ENCODE measurements at places on chromosomes 11 and 22.

DNA sequence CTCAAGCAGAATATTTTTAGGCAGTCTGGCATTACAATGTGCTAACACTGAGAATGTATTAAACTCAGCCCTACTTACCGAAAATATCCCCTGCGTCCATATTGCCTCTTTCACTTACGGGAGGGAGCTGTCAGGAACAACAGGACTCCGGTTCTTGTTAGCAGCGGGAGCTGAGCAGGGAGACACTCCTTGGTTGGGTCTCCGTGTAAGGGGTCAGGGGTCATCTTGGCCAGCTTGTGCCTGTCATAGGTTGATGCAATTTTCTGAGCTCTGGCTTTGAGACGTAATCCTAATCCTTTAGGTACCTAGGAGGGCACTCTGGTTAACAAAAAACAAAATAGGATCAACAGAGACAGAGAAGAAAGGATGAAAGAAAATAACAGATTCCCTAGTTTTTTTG lies 1477.2 kb downstream of the BRD1 start:
- no peak for DNase-seq

DNA sequence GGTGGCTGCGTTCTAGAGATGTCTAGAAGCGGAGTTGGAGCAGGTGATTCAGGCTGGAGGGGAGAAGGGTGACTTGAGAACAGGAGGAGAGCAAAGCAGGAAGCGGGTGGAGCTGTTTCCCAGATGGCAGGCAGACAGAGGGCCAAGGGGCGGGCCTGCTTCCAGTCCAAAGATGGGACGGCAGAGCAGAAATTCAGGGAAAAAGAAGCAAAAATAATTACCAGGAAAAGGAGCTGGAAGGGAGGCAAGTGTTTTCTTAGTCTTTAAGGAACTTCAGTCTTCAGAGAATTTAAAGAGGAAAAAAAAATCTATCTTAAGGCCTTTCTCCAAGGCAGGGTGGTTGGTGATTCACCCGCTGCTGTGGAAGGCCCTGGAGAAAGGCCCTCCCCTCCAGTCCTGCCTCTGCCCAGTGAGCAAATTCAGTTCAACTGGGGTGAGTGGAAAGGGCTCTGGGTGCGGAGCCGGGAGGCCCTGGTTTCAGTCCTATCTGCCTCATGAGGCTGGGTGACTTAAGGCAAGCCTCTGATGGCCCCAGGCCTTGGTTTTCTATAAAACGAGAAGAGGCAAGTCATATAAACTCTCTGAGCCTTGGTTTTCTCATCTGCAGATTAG lies 4.5 kb upstream of the CREB3L1 start:
- no peak for DNase-seq

DNA sequence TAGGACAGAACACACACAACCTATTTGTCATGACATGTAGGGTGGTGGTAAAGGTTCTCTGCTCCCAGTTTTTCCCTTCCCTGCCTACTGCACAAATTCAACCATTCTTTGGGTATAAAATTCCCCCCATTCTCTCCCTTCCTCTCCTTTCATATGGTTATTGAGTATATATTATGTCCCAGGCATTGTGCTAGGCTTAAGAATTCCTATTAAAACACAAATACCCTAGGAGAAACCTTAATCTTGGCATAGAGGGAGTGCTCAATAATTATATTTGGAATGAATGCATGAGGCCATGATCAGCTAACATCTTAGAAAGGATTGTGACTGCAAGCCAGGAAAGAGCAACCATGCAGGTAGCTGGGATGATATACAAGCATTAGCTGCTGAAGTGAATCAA lies 120.4 kb upstream of the MTMR2 start:
- DNase-seq: no peak

DNA sequence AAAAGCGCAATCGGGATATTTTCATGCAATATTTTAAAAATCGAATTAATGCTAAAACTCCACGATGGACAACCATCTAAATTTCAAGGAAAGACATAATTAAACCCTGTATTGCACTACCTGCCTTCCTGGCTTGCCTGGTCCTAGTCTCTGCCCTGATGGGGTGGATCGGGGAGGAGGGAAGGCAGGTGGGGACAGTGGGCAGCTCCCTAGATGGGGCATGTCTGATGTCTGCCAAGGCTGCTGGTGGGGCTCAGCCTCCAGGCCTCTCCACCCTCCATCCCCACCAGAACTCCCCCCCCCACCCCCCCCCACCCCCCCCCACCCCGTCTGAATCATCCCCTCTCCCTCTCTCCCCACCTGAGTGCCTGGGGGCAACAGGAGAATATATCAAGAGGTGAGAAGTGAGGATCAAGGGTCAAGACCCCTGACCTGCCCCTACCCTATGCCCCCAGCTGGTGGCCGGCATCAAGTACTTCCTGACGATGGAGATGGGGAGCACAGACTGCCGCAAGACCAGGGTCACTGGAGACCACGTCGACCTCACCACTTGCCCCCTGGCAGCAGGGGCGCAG lies 650 bp downstream of the CST6 start:
- no peak for DNase-seq

GRCh38 chr11:68302670-68303069 lies 9.7 kb upstream of the LRP5 start:
- DNase-seq: no peak

- no peak for DNase-seq
Observed at GRCh38 chr11:45097721-45098493, 48.5 kb upstream of the PRDM11 start.

GRCh38 chr11:63459586-63459985 lies 31.4 kb downstream of the PLAAT5 start:
- DNase-seq: no peak

DNA sequence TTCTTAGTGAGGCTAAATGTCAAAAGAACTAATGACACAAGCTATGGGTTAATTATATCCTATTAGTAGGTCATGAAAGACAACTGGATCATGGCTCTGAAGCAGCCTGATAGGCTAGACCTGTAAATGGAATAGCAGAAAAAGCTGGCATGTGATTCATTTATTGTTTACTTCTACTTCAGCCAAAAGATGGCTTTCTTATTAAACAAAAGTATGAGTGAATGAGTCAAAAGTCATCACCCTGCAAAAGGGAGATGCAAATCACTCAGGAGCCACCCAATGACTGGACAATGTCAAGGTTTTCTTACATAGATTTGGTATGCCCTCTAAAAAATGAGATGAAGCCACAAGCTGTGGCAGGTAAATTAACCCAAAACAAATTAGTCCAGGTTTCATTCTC lies 138.0 kb downstream of the TRPC6 start:
- DNase-seq: no peak

GRCh38 chr11:83056204-83056603 lies 15.5 kb downstream of the RAB30 start:
- DNase-seq: no peak

GRCh38 chr11:61021661-61022212 lies 50.3 kb downstream of the CD6 start:
- no peak for DNase-seq

DNA sequence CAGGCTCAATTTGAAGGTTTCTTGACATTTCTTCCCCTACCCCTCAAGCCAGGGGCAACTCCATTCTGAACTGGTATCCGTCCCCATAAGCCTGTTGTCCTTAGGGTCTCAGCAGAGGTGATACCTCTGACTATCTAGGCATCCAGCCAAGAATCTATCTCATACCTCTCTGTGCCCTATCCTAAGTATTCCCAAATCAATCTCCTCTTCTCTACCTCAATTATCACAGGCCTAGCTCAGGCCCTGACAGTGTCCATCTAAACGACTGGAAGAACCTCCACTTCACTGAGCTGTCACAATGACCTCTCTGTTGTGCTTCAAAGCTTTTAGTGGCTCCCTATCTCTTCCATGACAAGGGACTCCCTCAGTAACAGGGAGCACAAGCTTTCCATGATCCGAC lies 26.9 kb downstream of the HIRA start:
- no peak for DNase-seq

GRCh38 chr22:35686298-35686697 lies 31.4 kb upstream of the APOL5 start:
- DNase-seq: no peak

DNA sequence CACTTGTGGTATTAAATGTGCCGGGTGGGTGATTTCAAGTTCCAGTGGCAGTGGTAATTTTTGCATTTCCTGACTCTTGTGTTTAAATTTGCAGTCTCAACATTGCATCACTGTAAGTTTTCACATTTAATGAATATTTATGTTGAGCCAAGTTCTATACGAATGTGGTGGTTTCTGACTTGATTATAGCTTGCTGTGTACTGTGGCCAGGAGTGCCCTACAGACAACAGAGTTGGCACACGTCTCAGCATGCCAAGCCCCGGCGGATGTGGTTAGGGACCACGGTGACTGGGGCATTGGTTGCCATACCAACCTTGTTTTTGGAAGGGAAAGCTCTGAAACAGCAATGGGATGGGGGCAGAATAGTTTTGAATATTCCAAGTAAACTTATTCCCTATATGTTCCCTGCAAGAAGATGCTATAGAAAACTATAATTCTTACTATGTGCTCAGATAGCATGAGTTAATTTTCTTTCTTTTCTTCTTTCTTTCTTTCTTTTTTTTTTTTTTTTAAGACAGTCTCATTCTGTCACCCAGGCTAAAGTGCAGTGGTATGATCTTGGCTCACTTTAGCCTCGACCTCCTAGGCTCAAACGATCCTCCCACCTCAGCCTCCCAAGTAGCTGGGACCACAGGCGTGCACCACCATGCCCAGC lies 16.0 kb downstream of the ZNRF3 start:
- no peak for DNase-seq

- peak; percentile 85 for DNase-seq
Observed at GRCh38 chr11:3049430-3050243, 7.6 kb downstream of the CARS1 start.

DNA sequence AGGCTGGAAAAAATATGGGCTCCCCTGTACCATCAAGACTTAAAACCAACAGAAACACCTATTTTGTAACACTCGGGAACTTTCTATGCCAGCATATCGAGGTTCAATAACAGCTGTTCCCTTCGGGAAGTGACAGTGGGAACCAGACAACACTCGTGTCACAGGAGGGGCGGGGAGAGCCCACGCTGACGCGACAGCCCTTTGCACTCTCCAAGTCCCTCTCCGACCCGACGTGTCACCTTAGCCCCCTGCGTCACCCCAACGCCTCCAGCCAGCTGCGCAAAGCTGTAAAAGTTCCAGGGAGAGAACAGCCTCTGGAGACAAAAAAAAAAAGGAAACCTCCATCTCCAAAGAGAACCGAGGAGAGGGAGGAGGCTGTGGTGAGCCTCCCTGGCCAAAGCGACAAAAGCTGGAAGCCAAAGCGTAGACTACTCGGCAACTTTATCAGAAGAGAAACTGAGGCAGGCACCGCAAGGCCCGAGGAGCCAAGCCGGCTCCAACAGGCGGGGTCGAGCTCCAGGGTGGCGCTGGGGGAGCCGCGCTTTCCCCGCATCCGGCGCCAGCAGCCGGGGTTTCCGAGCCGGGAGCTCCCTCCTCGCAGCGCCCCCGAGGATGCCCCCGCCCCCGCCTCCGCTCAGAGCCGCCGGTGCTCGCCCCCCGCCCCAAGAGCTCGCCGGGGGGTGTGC lies 751 bp downstream of the ARFGAP3 start:
- no peak for DNase-seq

GRCh38 chr11:8233691-8234424 lies 29.8 kb downstream of the LMO1 start:
- DNase-seq: no peak

- DNase-seq: no peak
Observed at GRCh38 chr11:72781313-72782080, 12.3 kb downstream of the STARD10 start.

DNA sequence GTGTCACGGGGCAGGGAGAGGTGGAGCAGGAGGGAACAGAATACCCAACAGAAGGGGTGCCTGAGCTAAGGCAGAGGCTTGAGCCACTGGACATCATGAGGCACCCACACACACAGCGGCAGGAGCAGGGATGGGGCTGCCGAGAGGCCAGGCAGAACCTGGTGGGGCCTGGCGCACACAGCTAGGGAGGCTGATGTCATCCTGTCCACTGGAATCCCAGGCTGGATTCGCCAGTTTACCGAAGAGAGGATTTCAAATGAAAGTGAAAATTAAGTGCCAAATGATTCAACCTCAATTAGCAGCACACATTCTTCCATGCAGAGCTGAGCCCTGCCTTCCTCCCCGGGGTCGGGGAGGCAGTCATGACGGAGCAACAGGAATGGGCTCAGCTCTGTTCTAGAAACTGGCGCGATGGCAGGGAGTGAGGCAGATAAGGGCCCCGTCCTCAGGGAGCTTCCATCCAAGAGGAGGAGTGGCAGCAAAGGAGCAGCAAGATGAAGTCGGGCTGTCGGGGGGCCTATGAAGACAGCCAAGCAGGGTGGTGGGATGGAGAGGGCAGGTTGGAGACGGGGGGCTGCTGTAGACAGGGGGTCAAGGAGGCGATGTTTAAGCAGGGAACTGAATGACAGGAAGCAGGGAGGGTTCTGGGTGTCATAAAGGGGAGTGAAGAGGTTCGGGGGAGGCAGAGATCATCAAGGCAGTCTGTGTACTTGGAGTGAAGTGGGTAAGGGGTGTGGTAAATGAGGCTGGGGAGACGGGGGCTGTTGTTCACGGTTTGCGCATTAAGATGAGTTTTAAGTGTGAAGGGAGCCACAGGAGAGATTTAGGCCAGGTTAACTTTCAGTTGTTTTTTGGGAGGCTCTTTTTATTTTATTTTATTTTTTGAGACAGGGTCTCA lies 6.4 kb downstream of the RAC2 start:
- DNase-seq: no peak

GRCh38 chr11:71245601-71246391 lies 6.6 kb downstream of the SHANK2 start:
- no peak for DNase-seq

GRCh38 chr11:45724153-45724552 lies 58.7 kb upstream of the CHST1 start:
- no peak for DNase-seq

DNA sequence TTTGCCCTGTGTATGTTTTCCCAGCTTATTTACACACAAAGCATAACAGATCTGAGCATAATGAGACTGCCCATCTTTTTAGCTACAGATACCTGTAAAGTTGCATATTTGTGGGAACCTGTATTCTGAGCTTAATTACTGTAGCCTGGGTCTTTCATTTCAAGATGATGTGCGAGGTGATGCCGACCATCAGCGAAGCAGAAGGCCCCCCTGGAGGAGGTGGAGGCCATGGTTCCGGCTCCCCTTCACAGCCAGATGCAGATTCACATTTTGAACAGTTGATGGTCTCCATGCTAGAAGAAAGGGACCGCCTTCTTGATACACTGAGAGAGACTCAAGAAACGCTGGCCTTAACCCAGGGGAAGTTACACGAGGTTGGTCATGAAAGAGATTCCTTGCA lies 1.5 kb downstream of the PPFIA1 start:
- DNase-seq: no peak

DNA sequence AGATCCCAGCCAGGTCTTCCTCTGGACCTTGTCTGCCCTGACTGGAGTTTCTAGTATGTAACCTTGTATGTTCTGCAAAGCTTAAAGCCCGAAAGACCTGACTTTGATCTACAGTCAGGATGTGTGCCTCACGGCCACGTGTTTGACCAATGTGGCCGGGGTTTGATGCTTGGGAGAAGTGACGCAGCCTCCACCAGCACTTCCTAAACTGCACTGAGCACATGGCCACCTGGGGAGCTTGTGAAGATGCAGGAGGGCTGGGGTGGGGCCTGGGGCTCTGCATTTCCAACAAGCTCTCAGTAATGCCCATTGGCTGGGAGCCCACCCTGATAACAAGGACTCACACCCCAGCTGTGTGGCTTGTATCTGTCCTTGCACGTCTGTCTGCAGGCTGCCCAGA lies 53.2 kb downstream of the NAT10 start:
- DNase-seq: no peak
